ENCODE measurements at places on chromosomes 5 and 9. TPM values are rescaled to one million over a fixed set of nuclear protein-coding genes. Genes with fewer than 3 reads are reported as not detected.
A peak's percentile ranks its signal among the peaks of the same experiment; 100 is the strongest.

DNA sequence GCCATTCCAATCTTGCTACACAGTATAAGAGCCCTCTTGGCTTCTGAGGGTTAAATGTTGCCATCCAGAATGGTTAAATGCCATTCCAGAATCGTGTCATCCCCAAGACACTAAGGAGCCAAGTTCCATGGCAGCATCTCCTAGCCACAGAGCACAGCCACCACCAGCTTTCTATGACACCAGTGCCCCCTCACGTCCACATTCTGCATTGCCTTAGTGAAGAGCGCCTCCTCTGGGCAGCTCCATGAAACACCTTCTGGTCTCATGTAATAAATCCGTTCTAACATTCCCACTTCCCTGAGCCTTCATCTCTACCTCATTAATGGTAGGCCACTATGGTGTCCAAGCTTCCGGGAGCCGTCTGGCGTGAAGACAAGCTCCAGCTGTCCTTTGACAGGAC is 12.4 kb downstream of the CBY3 start:
- H3K36me3 ChIP-seq, result peaks cover 2% of the 10 kb centered on the region
- DNase-seq, result peak; percentile 82
- no peaks in the 10 kb centered on the region for H3K4me1 ChIP-seq
- no peak overlapping the region for H3K27ac ChIP-seq
- H3K27me3 ChIP-seq, result no peaks in the 10 kb centered on the region
- no peak overlapping the region for H3K4me3 ChIP-seq

DNA sequence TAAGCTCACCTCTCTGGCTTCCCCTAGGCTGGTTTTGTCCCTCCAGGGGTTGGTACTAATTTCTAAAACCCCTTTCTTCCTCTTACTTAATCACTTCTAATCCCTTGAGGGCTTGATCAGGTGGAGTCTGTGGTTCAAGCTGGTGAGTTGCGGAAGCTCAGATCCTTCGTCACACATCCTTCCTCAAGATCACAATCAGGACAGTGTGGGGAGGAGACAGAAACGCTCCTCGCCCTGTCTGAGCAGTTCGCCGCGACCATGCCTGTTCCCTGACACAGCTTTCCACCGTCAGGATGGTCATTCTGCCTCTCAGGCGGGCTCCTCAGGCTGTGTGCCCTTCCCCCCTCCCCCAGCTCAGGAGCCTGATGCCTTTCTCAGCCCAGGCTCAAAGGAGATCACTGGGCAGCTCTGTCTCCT is 24.3 kb downstream of the CPLX2 start:
- H3K36me3 ChIP-seq, result no peaks in the 10 kb centered on the region
- H3K4me1 ChIP-seq, result no peaks in the 10 kb centered on the region
- H3K27ac ChIP-seq, result no peak overlapping the region
- DNase-seq, result no peak
- no peak overlapping the region for H3K4me3 ChIP-seq

DNA sequence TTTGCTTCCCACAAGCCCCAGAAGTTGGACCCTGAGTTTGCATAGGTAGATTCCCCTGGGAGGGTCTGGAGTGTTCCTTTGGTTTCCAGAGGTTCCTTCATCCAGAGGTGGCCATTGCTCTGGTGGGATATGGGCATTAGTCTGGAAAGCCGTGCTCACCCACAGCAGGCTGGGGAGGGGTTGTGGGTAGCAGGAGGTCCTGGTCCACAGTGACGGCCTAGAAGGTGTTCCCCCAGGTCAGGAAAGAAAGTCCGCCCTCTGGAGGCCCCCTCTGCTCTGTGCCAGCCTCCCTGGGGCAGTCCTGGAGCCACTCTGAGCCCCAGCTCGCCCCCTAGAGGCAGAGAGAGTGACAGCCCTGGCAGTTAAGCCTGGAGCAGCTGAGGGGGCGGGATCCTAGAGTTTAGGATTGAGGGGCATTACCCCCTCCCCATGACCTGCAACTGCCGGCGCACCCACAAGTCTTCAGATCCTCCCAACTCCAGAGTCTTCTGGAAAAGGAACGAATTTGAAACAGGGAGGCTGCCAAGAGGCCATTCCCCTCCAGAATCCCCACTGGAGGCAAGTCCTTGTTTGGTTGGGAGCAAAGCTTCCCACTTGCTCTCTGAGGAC is 36.8 kb downstream of the NDST1 start:
- DNase-seq, result peak; percentile 61
- peaks cover 22% of the 10 kb centered on the region for H3K4me1 ChIP-seq
- no peak overlapping the region for H3K4me3 ChIP-seq
- no peak overlapping the region for H3K27ac ChIP-seq

DNA sequence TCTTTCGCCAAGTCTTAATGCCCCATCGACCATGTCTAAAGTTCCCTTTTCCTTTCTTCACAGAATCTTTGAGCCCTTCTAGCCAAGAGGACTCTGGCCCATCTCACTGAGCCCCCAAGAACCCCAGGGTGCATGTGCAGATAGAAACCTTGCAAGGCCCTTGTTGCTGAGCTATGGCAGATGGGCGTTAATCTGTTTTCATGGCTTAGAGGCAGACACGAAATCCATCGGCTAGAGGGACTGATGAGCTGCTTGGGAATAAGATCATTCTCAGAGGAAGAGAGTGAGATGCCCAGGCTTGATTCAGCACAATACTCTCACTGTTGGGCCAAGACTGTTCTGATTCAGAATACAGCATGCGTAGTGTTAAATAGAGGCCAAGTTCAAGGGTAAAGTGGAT is 262.5 kb upstream of the C9orf72 start:
- H3K27ac ChIP-seq, result no peak overlapping the region
- no peaks in the 10 kb centered on the region for H3K36me3 ChIP-seq
- no peaks in the 10 kb centered on the region for H3K27me3 ChIP-seq
- H3K4me1 ChIP-seq, result no peaks in the 10 kb centered on the region
- no peak for DNase-seq
- no peak overlapping the region for H3K4me3 ChIP-seq

DNA sequence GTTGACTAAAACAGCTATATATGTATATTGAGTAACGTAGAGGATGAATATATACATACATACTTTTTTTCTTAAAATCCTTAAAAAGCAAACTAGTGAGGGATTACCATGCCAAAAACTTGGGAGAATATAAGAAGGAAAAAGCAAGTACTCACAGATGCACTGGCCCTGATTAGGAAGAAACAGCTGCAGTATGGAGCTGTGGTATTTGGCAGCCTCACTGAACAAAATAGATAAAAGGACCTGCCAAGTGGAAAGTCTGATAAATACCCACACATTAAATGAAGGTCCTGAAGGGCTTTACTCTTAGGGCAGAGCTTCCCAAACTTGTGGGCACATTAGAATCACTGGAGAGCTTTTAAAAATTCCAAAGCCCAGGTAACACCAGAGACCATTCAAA is 80.6 kb downstream of the FEM1C start:
- H3K36me3 ChIP-seq, result no peaks in the 10 kb centered on the region
- DNase-seq, result no peak
- no peaks in the 10 kb centered on the region for H3K4me1 ChIP-seq
- H3K4me3 ChIP-seq, result no peak overlapping the region

DNA sequence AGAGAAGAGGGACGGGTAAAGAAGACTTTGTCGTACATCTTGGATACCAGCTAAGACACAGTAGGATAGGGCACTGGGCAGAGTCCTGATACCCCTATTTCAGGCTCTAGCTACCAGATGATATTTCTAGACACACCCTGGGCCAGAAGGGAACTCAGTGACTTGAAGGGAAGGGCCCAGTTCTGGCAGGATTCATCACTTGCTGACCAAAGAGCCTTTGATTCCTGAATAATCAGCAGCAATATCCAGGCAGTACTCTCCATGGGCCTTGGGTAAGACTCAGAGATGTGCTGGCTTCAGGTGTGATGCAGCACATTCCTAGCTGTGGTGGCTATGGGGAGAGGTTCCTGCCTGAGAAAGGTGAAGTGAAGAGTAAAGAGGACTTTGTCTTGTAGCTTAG is 40.7 kb downstream of the TPD52L3 start:
- H3K4me3 ChIP-seq, result no peak overlapping the region
- DNase-seq, result no peak
- H3K27ac ChIP-seq, result no peak overlapping the region

DNA sequence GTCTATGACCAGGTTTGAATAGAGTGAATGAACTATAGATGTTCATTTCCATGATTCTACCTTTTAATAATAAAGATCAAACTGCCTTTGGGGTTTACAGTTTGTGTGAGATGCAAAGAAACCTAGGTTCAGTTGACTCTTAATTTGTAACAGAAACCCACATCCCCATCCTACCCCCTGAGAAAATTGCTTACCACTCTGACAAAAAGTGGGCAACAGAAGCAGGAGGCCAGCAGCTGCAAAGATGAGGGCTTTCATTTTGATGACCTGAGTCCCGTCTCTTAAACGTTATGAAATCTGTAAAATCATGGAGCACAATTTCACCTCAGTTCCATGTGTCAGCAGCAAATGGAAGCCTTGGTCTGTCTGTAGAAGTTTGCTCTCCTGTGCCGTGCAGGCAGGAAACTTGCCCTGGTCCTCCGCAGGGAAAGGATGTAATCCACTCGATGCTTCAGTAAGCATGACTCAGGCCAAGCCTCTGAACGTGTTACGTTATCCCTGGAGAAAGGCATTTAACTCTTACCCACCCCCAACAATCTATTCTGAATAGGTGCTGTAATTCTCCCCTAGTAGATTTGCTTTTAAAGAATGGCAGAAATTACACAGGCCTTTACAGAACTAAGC is at the start of gene F2RL2:
TSS of gene F2RL2 (minus strand) at position 431 of the 624 bp plus-strand sequence. CDS start at position 258, 173 bp downstream.
- H3K4me1 ChIP-seq, result peaks cover 3% of the 10 kb centered on the region
- no peaks in the 10 kb centered on the region for H3K36me3 ChIP-seq
- no peaks in the 10 kb centered on the region for H3K27me3 ChIP-seq
- peak; percentile 31 for DNase-seq
- H3K27ac ChIP-seq, result no peak within 1 kb of the TSS
- no peak within 1 kb of the TSS for H3K4me3 ChIP-seq

GRCh38 chr9:81755721-81756120 is 66.4 kb upstream of the TLE1 start:
- H3K4me1 ChIP-seq, result no peaks in the 10 kb centered on the region
- H3K27ac ChIP-seq, result no peak overlapping the region
- no peaks in the 10 kb centered on the region for H3K36me3 ChIP-seq
- DNase-seq, result no peak

DNA sequence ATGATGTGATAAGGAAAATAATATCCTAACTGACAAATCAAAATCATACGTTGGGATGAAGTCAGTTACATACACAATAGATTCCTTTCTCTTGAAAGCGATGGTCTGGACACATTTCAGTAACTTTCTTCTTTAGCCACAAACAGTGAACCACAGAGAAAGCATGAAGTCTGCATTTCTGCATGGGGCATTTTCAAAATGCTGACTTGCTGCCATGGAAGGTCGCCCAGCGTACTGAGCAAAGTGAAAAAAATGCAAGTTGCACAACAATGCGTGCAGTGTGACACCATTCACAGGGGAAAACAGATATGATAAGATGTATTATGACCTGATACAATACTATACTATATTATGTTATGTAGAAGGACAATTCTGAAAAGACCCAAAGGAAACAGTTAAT is 146.3 kb downstream of the SNX18 start:
- H3K4me1 ChIP-seq, result no peaks in the 10 kb centered on the region
- DNase-seq, result no peak
- H3K27ac ChIP-seq, result no peak overlapping the region
- no peaks in the 10 kb centered on the region for H3K27me3 ChIP-seq

DNA sequence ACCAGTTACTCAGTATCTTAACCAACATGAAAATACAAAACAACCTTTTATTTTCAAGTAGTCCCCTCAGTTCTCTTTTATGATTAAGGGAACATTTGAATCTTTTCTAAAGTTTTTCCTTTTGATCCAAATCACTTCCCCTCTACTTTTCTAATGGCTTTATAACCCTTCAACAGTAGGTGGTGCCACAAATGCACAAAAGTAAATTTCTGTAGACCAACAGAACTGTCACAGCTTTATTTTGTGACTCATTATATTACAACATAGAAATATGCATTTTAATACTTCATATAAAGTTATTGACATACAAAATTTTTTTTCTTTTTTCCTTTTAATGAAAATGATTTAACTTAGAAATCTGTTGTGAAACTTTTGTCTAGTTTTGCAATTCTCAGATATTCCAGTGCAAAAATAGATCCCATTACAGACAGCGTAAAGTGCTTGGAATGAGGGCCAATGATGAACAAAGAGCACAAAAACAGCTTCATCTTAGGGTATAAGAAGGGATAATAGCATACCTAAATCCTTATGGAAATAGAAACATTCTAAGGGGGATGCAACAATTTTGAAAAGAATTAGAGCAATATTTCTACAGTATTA is 17.0 kb downstream of the NIPSNAP3B start:
- H3K27ac ChIP-seq, result no peak overlapping the region
- H3K4me1 ChIP-seq, result no peaks in the 10 kb centered on the region
- no peak overlapping the region for H3K4me3 ChIP-seq
- H3K36me3 ChIP-seq, result peaks cover 30% of the 10 kb centered on the region
- no peak for DNase-seq

- H3K4me3 ChIP-seq, result no peak overlapping the region
- no peaks in the 10 kb centered on the region for H3K27me3 ChIP-seq
- H3K27ac ChIP-seq, result no peak overlapping the region
- no peaks in the 10 kb centered on the region for H3K36me3 ChIP-seq
- no peaks in the 10 kb centered on the region for H3K4me1 ChIP-seq
These were observed 247.1 kb upstream of the PANK3 start for GRCh38 chr5:168826246-168826725.

DNA sequence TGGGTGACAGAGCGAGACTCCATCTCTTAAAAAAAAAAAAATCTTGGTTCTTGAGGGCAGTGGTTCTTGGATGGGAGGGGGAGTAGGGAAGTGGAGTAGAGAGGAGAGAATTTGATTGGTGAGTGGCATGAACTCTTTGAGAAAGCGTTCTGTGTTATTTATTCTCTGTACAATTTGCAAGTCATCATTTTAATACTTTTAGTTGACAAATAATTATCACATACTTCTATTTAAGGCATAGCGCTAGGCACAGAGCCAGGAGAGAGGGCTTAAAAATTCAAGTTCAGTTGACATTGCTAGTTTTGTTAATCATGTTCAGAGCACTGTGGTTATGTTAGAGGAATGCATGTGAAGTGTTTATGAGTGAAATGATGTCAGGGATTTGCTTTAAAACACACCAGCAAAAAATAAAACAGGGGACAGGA is 24.6 kb downstream of the HSDL2 start:
- no peaks in the 10 kb centered on the region for H3K4me1 ChIP-seq
- no peak overlapping the region for H3K4me3 ChIP-seq
- no peak for DNase-seq
- no peak overlapping the region for H3K27ac ChIP-seq

DNA sequence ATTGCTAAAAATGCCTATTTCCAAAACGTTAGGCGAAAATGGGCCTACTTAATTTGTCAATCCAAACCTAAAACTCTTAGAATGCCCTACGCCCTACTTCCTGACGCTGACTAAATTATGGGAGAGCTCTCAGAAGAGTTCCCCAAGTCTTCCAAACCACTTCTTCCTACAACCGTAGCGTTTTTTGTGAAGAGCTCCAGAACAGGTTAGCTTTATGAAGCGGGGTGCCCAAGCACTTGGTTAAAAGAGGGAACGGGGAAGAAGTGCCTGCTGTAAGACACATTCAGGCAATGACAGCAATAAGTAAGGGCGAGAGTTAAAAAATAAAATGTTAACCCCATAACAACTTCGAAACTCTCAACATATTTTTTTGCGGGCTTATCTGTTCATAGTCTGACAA is 2.8 kb downstream of the ELAVL2 start:
- no peaks in the 10 kb centered on the region for H3K36me3 ChIP-seq
- H3K27me3 ChIP-seq, result peaks cover 35% of the 10 kb centered on the region
- H3K4me3 ChIP-seq, result no peak overlapping the region
- DNase-seq, result no peak
- H3K27ac ChIP-seq, result no peak overlapping the region

The ANKDD1B gene
- total RNA-seq, result 3.1 TPM

The CBY3 gene
- total RNA-seq, result not detected

The SPINK6 gene
- not detected for total RNA-seq

Data from kidney (tissue), 22 donors.